Fibroblast of mammary gland (primary cell): ENCODE measurements at places on chromosomes 5 and 9.

DNA sequence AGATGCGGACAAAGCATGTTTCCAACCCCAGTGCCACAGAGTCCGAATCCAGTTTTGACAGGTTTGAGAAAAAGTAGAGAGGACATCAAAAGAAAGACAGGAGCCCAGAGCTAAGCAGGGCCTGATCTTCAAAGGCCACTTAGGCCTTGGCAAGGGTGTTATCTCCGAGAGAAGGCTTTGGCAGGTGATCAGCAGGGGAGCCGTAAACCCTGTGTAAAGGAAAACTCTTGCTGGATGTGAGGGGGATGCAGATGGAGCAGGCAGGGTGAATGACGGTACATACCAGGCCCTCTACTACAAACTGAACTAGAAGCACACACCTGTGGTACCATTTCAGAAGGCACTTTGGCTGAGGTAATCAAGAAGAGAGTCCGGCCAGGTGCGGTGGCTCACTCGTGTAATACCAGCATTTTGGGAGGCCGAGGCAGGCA is 1.4 kb upstream of the HNRNPH1 start:
- DNase-seq: no peak

GRCh38 chr5:79471556-79471955 is 42.4 kb downstream of the HOMER1 start:
- no peak for DNase-seq

- DNase-seq: peak; percentile 80
These were observed 91.4 kb upstream of the RAI14 start for GRCh38 chr5:34564710-34565235.

- no peak for DNase-seq
These were observed 203.1 kb upstream of the EFNA5 start for GRCh38 chr5:107873877-107874276.

DNA sequence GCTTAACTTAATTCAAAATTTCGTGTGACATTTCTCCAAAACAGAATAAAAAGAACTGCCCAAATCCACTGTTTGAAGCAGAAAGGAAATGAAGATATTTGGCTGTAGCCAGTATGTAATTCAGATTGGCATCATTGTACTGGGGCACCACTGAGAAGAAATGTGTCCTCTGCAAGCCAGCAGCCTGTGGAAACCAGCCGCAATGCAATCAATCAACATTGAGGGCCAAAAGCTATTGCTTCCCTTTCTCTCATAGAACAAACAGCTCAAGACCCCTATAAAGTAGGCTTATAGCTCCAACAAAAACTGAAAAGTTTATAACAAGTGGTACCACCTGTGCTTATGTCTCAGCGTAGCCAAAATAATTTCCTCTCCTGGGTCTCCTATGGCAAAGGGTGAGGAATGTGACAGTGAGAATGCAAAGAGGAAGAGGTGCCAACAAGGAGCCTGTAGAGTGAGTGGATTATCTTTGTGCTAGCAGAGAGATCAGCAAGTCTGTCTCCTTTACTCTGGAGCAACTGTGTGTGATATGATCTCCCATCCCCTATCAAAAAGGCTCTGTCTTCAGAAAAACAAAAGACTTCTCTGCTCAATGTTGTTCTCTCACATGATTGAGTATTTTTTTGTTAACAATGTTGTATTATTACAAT is 1072.3 kb upstream of the DMAC1 start:
- DNase-seq: no peak

- no peak for DNase-seq
These were observed 18.3 kb downstream of the ACTL7B start for GRCh38 chr9:108837530-108837929.

DNA sequence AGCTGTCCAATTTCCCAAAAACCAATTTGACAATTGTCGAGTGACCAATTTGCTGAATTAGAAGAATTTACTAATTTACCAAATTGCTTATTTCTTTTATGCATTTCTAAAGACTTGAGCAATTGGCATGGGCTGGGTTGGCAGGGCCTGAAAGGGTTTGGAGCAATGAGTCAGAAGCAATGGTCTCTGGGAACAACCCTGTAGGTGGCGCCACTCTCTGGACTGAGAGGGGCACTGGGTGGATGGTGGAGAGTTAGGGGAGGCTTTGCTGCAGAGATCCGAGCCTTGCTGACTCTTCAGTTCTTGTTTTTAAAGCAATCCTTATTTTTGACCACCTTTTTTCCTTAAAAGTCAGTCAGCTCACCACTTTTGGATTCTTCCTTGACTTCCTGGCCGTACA is 71.5 kb upstream of the RPS23 start:
- peak; percentile 52 for DNase-seq

DNA sequence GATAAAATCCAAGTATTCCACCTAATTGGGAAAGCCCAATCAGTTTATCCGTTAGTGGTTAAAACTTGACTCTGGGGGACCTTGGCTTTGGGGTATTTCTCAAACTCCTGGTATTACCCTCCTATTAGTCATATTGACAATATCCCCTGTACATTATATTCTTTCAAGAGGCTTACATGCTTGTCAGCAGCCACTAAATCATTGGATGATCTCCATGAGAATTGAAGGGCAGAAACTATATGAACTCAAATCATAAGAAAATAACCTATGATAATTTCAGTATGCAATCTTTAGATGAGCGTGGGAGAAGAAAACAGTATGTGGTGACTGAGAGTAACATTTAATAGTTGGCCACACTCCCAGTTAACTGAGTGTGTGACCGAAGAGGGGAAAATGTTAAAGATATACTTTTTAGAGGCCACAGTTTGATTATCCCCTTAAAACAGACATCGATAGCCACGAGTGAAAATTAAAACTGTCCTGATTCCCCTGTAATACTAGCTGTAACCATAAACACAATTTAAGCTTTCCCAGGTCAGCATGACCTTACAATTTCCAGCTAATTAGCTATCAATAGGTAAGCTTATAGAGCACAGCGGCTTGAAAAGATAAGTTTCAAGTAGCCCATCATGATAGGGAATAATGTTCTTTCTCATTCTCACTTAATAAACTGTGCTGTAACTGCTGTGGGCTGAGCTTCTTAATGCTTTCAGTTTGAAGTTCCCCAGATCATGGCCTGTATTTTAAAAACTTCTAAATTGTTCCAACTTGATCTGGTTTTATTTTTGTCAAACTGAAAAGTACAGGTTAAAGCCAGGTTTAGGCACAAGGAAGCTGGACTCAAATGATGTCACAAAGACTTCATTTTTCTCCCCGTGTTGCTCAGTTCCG is 58.6 kb downstream of the PUM3 start:
- DNase-seq: peak; percentile 53

- DNase-seq: peak; percentile 15
These were observed 503.6 kb downstream of the SEMA5A start for GRCh38 chr5:9042241-9042640.

GRCh38 chr9:121895818-121896544 is 197.1 kb downstream of the TTLL11 start:
- DNase-seq: peak; percentile 73

GRCh38 chr5:98517560-98518366 is 255.7 kb upstream of the RGMB start:
- DNase-seq: no peak

DNA sequence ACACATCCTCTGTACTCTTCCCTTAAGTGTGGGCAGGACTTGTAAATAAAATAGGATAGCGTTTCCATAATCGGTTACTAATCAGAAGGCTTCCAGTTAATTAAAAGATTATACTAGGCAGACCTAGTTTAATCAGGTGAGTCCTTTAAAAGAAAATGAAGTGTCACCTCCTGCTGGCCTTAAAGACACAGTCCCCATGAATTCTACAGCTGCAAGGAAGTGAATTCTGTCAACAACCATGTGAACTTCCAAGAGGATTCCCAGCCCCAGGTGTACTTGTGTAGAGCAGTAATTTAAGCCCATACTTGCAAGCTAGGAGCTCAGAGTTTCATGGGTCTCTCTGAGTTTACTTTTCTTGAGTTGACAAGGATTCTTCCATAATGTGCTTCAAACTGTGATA is 918.3 kb downstream of the DTWD2 start:
- no peak for DNase-seq

DNA sequence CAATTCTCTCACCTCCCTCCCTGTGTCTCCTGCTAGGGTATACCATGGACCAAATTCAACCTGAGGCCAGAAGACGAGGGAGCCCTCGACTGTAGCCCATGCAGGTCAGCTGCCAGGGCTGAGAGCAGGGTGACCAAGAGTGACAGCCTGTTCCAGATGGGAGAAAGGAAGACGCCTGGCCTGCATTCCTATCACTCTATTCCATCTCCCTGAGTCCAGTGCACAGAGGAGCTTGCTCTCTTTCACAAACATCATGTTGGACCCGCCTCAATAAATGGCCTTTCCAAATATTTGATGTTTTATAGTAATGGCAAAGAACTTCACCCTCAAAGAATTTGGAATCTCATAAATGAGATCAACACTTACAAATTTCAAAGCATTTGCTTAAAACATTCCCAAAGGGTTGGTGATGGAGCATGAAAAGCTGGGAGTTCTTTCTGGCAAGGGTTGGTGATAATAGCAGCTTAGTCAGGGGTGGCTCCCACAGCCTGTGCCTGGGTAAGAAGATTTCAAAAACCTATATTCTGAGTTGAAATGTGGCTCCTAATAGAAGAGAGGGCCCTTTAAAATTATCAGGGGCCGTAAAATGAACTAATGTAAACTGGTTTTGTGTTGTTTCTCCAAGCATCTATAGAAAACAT is 393.1 kb downstream of the EFNA5 start:
- DNase-seq: no peak

- DNase-seq: no peak
These were observed 3.5 kb downstream of the TXNDC8 start for GRCh38 chr9:110334183-110334582.

- no peak for DNase-seq
These were observed 11.3 kb upstream of the DIPK1B start for GRCh38 chr9:136700959-136701667.

DNA sequence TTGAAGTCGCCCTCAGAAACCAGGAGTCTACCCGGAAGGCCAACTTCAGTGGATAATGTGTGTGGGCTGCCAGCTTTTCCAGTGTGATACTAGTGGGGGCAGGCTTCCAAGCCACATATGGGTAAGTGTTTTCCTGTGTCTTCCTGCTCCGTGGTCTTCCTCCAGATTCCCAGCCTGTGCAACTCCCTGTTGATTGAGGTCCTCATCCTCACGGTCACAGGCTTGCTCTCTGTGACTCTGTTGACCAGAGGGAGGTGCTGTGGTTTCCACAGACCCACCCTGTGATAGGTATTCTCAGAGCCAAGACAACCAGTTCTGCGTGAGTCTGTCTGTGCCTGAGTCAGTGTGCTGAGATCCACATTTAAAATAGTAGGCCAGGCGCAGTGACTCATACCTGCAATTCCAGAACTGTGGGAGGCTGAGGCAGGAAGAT is 388.0 kb upstream of the IRX2 start:
- DNase-seq: no peak

GRCh38 chr5:3179220-3179619 is 416.4 kb upstream of the IRX1 start:
- DNase-seq: no peak

DNA sequence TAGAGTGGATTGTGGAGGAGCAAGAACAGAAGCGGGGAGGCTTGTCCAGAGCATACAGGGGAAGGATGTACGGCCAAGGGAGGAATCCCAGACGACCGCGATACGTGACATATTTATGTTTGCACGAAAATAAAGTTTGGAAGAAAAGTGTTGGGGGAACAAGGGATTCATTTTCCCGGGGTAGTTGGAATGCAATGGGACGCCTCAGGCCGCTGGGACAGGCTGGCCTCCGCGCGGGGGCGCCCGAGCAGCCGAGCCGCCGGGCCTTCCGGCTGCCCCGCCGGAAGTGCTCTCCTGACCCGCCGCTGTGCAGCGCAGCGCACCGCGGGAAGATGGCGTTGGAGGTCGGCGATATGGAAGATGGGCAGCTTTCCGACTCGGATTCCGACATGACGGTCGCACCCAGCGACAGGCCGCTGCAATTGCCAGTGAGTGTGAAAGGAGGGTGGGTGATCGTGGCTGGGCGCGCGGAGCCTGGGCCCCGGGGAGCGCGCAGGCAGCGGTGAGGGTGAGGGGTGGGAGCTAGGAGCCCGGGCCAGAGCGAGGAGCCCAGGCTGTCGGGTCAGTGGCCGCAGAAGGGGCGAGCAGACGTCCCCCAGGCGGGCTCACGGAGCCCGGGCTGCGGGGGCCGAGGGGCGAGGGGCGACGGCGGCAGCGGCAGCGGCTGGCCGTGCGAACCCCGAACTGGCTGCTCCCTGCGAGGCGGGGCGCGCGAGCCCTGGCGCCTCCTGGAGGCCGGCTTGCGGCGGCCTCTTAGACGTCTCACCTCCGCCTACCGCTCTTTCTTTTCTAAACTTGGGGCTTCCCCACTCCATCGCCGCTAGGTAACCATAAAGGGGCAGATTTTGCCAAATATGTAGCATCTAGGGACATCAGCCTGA is at the start of gene PHAX:
PHAX (plus strand) TSS at position 317 of the 881 bp plus-strand sequence; CDS start at position 333, 16 bp downstream.
- DNase-seq: peak; percentile 75

GRCh38 chr9:19782005-19782404 is 6.8 kb downstream of the SLC24A2 start:
- peak; percentile 11 for DNase-seq

- DNase-seq: no peak
These were observed 60.6 kb downstream of the FBXL17 start for GRCh38 chr5:108321341-108321740.

- DNase-seq: no peak
These were observed 488.1 kb downstream of the EBF1 start for GRCh38 chr5:158611581-158611980.

- DNase-seq: peak; percentile 88
These were observed 180.4 kb downstream of the GAS1 start for GRCh38 chr9:86766912-86767311.

DNA sequence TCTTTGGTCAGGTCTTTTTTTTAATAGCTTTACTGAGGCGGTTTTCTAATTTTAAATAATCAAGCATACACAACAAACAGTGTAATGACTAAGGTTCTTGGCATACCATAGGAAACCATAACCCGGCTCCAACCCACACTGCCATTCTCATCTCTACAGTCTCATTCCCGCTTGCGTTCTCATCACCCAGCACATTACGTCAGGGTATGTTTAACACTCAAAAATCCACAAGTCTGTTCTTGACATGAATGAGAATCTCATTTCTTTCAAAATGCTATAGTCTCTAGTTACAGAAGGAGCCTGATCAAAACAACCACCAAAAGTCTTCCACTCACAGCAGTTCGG is 505 bp downstream of the C5orf34 start:
- DNase-seq: peak; percentile 89

- no peak for DNase-seq
These were observed 77.7 kb downstream of the NR6A1 start for GRCh38 chr9:124693403-124693802.

DNA sequence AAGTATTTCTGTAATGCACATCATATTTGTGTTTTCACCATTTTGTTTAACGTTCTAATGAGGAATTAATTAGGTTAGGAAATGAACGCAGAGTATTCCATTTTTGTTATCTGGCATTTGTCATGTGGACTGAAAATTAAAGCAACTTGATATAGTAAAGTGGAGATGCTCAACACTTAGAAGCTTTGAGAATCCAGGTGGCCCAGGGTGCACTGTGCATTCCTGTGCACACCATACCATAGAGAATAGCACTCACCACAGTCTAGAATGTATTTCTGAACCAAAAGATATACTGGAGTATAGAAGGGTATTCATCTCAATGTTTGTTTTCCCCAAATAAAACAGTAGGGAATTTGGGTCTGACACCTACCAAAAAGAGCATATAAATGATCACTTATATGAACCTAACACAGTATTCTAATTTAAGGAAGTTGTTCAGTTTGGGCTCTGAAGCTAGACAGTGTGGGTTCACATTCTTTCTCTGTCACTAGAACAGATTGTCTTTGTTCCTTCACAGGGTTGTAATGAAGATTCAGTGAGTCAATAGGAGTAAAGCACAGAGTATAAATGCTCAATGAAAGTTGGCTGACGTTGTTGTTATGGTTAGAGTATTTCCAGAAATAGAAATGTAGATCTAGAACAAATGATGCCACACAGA is 125.6 kb upstream of the DMRT1 start:
- DNase-seq: peak; percentile 50

- DNase-seq: no peak
These were observed 662.1 kb upstream of the MEF2C start for GRCh38 chr5:89545076-89545475.

GRCh38 chr5:139634028-139634325 is 14.2 kb upstream of the CXXC5 start:
- DNase-seq: no peak
